NCI-H2171 treated with DMSO at 0.1 percent for 48 hours (cell line): ENCODE measurements at places on chromosomes 13 and 19.

DNA sequence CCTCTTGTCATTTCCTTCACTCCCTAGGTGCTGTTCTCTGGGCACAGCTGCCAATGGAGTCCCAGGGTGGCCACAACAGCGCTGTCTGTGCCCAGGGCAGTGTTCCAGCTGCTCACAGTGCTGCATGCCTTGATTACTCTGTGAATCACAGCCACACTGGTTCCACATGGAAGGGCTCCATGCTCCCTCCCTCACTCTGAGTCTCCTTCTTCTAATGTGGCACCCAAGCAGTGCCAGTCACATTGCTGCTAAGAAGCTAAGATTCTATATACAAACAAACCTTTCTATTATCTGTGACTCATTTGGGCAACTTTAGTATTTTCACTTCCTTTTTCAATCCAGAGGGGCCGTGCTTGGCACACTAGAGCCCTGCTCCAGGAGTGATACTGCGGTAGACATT lies 248.7 kb downstream of the TDRD3 start:
- no peak for DNase-seq

GRCh38 chr19:55667958-55668357 lies 7.1 kb upstream of the EPN1 start:
- no peak for DNase-seq

DNA sequence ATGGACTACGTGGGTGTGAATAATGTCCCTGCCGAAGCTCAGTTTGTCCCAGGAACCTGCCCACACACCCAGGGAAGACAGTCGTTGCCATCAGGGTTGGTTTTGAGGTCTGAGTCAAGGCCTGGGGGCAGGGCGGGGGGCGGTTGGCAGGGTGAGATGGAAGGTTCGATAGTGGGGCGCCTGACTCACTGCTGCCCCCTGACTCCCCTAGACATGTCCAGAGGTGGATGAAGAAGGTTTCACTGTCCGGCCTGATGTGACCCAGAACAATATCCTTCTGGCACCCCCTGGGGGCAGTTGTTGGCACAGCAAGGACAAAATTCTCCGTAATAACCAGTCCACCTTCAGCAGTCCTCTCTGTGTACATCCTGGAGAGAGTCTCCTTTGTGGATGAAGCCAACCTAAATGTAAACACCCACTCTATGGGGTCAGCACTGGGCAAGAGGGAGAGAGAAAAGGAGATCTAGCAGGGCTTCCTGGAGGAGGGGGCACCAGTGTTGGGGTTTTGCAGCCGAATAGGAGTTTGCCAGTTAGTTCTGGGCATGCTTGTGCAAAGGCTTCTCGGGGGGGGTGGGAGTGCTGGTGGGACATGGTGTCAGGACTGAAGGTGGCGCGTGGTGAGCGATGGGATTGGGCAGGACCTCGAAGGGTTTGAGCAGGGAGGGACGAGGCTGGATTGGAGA lies 19.6 kb upstream of the B3GNT3 start:
- DNase-seq = no peak

GRCh38 chr19:44745887-44746600 lies 2.5 kb upstream of the BCL3 start:
- no peak for DNase-seq

DNA sequence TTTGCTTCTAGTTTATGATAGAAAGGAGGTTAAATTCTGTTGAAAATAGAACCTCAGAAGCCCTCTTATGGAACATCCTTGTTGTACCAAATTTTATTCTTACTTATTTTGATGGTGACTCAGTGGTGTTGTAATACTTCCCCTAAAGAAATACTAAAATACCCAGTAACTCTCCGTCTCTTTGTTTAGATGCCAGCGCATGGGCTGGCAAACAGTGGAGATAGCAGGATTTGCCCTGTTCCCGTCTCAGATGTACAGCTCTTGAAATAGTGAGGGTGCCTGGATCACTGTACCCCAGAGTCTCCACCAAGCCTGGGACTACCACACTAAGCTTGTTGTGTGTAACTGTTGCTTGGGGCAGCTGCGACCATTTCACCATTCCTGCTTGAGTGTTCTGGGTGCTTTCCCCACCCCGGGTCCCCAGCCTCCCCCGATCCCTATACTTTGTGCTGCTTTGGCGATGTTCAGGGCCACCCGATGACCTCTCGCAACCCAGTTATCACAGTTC lies 67.0 kb upstream of the TEX29 start:
- DNase-seq = no peak

DNA sequence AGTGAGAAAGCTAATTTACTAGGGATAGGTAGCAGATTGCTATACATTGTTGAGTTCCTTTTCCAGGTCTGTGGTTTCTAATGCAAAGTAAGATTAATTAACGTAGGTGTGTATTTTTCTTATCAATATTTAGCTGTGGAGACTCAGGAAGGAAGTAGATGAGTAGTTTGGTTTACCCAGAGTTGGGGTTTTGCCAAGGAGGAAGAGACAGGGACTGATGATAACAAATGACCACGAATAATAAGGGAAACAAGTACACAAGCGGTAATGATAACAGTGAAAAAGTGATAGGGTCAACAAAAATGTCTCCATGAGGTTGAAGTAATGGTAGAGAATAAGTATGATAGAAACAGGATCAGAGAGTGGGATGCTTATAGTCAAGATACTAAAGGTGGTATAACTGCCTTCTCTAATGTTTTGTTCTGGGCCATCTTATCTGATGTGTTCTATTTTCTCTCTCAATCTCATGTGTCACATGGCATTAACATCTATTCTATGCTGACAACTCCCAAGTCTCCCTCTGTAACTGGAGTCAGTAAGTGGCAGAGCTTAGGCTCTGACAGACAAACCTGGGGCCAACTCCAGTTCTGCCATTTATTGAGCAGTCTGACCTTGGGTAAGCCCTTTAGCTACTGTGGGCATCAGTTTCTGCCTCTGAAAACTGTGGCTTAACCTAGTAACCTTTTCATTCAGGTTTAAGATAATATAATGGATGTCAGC lies 8.8 kb downstream of the OBI1 start:
- no peak for DNase-seq

GRCh38 chr13:27665333-27665732 lies 43.6 kb downstream of the POLR1D start:
- no peak for DNase-seq

DNA sequence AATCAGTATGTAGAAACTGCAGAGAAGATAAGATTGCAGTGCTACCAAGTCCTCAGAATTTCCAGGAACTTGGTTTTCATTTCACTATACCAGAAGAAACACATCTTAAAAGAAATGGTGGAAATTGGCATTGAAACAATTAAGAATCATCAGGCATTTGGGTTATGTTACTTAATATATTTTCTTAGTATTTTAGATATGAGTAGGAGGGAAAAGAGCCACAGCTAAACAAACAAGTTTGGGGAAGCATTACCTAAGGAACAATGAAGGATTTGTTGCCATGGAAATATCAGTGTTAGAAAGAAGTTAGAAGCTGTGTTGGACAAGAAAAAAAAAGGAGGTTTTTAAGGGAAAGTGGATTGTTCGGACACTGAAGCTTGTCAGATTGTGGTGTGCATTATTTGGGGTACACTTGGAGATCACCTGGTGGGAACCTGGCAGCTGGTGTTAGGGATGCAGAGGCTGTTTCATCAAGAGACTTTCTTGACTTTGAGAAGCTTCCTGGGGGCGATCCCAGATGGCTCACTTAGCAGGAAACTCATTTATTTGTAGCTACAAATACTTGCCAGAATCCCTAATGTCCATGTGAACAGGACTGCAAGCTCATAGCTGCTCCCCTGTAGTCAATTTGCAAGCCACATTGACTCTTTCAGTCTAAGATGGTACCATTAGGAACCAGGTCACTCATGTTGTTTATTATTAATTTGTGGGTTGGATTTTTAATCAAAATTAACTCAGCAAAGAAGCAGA lies 246.7 kb downstream of the RFC3 start:
- no peak for DNase-seq

DNA sequence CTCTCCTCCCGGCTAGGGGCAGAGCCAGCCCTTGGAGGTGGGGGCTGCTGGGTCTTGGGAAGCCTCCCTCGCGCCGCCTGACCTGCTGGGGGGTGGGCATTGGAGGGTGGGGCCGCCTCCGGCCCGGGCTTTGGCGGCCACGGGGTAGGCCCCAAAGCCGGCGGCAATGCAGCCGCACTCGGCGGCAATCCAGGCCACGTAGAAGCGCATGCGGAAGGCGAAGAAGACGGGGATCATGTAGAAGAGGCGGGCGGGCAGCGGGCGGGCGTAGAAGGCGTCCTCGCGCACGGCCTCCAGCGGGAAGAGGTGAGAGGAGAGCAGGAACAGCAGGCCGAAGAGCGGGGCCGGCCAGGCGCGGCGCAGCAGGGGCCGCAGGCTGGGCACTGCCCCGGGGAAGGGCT lies 7.7 kb upstream of the TMC4 start:
- DNase-seq = no peak
